Posterior vena cava (tissue), 2 donors: ENCODE measurements at places on chromosomes 2 and 18. TPM values are rescaled to one million over a fixed set of nuclear protein-coding genes. Genes with fewer than 3 reads are reported as not detected.

The DYNAP gene
- total RNA-seq = not detected

The AQP12B gene
- not detected for total RNA-seq

The CYP27A1 gene
- total RNA-seq = 9.0 TPM

The ABCG8 gene
- total RNA-seq = not detected

The BOK gene
- 20.1 TPM for total RNA-seq

The BMPR2 gene
- 83.6 TPM for total RNA-seq
